Stimulated activated CD8-positive, alpha-beta memory T cell treated with anti-CD3 and anti-CD28 coated beads, Interleukin-2, amount 100 ng/mL, for 1 hour (primary cell): ENCODE measurements at places on chromosomes 4 and X.

GRCh38 chrX:3379111-3379510 is 32.7 kb upstream of the MXRA5 start:
- no peak for DNase-seq

DNA sequence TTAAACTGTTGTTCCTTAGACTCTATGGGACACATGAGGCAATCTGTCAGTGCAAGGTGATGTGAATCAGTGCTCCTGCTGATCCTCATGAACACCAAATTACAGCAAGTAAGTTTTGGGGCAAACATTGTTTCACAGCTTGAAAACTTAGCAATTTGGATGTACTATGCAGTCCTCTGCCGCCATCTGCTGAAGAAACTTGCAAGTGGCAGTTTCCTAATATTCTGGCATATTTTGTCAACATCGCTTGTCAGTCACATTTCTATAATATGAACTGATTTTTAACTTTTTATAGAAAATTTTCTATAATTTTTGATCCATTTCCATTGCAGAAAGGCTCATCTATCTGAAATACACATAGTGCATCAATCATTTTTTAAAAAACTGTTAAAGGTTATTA is 56.3 kb downstream of the ZAR1 start:
- DNase-seq = no peak

DNA sequence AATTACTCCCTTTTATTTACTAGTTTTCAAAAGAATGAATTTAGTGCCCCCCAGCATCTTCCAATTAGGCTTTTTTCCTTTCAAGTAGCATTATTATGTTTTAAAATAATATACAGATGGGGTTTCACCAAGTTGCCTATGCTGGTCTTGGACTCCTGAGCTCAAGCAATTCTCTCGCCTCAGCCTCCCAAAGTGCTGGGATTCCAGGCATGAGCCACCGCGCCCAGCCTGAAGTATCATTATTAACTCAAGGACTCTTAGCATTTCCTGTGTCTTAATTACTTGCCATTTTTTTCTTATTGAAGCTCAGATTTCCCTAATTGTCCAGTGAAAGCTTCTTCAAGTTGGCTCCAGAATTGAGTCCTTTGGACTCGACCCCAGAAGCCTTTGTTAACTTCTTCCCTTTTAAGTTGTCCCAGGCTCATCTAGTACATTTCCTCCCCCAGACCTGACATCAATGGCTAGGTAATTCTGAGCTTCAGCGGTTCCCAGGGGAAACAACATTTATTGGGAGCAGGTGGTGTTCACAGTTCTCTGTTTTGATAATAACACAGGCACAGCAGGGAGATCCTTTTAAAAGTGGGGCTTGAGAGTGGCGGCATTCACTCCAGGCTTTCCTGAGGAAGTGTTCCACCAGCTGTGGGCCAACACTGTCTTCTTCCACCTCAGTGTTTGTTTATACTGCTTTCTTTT is 10.0 kb downstream of the SAT1 start:
- DNase-seq = no peak

DNA sequence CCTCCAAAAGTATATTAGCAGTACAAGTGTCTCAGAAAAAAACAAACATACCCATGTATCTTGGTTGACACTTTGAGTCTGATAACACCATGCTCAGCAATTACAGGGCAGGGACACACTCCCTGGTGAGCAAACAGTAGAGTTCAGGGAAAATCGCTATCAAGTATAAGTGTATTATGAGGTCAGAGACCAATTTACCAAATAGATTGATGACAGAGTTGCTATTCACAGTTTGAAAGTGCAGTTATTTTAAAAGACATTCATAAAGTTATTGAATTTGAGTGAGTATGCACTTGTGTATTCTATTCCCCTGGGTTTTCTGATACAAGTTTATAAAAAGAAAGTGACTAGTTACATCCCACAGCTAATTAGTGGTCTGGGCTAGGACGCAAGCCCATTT is 10.2 kb upstream of the LONRF3 start:
- no peak for DNase-seq
